Kasumi-1 (cell line): ENCODE measurements at places on chromosomes 1 and 21.

- no peak for DNase-seq
Observed at GRCh38 chr1:169090308-169090899, 16.1 kb upstream of the ATP1B1 start.

GRCh38 chr1:150552911-150553289, 3.7 kb downstream of the ADAMTSL4 start:
- no peak for DNase-seq

DNA sequence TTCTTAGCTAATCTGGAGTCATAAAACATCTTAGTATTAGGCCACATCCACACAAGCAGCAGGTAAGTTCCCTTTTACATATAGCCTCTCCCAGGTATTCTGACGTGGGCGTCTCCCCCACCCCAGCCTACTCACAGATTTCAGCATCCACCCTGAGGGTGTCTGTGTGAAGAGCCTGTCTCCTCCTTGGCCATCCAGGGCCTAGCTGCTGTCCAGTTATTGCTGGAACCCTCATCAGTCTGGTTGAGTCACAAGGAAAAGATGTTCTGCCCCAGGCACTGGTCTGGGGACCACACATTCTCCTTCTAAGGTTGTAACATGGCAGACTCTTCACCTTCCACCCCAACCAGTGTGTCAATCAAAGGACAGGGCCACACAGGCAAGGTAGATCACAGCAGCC, 57.6 kb downstream of the ETS2 start:
- no peak for DNase-seq

DNA sequence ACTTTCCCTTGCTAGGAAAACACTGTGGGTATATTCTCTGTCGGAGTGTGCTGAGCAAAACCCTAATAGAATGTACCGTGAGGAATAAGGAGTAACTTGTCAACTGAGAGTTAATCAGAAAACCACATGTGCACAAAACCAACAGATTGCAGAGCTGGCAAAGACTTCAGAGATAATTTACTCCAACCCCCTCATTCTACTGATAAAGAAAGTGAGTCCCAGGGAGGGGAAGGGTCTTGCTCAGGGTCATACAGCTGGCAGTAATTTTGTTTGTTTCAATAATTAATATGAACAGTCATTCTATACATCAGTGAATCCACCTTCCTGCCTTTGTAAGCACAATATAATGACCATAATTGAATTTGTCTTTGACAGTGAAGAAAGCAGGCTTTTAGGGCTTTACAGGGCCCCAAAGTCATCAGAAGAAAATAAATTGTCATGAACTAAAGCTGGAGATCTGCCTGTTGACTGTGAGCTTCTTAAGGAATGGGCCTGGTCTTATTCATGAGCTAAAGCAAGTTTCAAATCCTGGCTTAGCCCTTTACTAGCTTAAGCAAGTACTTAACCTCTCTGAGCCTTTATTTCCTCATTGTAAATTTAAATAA, 67.2 kb upstream of the HOOK1 start:
- DNase-seq = no peak

DNA sequence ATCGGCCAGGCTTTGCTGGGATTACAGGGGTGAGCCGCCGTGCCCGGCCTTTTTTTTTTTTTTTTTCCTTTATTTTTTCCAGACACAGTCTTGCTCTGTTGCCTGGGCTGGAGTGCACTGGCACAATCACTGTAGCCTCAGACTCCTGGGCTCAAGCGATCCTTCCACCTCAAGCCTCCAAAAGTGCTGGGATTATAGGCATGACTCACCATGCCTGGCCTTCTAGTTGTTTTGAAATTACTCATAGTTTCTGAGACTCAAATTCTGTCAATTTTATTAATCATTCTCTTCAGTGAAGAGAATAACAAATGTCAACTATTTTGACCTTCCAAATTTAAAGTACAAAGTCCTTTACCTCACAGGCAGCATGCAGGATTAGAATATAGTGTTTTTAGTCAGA, 374.5 kb downstream of the PLA2G4A start:
- DNase-seq = no peak

GRCh38 chr1:29499104-29499650, 262.9 kb downstream of the PTPRU start:
- no peak for DNase-seq

DNA sequence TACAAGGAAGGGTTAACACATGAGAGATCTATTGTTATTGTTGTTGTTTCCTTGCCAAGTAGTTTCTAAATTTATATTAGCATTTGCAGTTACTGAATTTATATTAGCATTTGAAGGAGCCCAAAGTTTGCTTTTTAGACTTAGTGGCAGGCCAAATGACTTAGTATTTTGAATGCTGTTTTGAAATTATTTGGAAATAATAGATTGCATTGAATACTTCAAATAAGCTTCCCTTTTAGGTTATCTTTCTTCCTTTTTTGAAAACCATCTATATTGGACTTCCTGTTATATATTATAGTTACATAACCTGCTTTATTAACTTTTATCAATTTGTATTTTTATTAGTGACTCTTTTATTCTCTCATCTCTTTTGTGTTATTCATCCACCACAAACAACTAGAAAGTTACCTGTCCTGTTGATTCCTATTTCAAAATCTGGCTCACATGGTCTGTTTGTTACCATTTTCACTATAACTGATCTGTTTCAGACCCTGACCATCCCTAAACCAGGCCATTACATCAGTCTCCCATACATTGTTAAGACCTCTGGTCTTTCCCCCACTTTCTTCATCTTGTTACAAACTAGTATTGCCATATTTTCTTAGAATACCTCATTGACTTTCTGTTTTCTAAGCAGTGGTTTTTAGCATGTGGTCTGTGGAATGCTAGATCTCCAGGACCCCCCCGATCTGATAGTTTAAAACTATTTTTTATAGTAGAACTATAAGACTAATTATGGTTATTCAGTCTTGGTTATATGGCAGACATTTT, 185.2 kb downstream of the RASAL2 start:
- DNase-seq = no peak

DNA sequence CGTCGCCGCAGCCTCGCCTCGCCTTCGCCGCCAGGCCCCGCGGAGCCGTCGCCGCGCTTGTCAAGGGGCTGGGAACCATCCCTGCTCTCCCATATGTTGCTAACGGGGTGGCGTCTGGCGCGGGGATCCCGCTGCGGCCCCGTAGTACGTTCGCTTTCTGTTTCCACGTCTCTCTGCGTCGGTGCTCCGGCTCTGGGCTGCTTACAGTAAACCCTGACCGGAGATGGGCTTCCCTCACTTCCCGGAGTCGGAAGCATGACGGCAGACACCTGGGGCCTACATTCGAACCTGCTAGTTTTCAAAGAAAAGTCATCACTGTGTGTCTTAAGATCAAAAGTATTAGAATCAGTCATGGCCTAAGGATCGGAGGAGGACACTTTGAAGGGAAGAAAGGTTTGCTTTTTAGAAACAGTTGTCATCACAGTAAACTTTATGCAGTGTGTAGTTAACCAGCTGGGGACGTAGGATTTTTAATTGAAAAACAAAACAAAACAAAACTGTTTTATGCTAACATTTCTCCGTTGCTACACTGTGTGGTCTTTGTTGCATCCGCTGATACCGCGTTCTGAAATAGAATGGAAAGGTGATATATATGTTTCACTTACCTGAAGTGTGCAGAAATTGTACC, 69.0 kb downstream of the SLC35A3 start:
- DNase-seq = peak; percentile 28

DNA sequence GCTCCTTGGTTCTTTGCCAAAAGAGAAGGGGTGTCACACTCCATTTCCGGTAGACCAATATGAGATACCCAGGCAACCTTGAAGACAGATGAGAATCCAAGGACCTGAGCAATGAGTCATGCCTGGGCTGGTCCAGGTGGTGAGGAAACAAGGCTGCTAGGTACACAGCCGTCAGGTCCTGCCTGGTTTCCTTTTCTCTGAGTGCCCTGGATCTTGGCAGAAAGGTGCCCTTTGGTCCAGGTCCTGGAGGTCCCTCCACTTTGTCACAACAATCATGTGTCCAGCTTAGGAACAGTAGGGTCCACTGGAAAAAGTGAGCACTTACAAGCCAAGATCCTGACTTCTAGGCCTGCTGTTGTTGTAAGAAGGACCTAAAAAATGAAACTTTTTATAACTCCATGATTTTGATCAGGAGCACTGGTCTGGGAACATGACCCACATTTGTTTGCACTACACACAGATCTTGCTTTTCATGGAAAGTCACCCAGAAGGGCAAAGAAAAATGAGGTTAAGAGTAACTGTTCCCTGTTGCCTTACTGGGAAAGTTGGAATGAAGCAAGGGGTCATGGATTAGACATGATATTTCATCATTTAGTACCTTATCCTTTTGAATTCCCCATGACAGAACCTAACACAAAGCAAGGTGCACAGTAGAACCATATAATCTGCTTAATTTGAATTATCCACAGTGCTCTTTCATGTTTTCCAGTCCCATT, 94.7 kb downstream of the PAPPA2 start:
- DNase-seq = no peak

GRCh38 chr1:116679828-116680628, 12.5 kb upstream of the IGSF3 start:
- DNase-seq = no peak

DNA sequence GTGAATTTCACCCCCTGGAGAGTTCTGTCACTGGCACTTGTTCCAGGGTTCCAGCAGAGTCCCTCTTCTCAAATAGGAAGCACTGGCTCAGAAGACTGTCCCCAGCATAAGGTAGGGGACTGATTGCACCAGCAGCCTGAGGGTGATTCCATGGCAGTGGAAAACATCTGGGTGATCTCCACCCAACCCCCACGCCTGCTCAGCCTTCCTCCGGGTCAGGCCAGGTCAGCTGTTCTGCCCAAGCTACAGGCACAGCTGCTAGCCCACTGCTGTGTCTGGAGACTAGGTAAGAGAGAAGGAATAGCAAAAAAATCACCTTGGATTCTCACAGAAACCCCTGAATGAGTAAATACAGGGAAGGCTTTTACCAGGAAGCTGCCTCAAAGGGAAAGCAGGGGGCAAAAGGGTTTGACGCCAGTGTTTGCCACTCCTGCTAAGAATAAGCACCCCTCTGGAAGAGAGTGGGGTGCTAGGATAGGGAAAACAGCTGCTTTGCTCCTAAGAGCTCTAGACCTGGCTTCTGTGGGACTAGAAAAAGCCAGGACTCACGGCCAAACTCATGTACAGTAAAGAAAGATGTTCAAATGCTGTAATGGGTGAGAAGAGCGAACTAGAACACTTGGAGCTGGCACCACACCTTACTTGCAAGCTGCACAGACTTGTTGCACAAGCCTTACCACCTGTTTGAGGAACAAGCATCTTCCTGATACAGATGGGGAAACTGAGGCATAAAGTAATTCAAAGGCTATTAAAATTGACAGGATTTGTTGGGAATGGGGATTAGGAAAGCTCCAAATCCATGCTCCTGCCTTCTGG, 1.0 kb upstream of the DENND2D start:
- DNase-seq = no peak

DNA sequence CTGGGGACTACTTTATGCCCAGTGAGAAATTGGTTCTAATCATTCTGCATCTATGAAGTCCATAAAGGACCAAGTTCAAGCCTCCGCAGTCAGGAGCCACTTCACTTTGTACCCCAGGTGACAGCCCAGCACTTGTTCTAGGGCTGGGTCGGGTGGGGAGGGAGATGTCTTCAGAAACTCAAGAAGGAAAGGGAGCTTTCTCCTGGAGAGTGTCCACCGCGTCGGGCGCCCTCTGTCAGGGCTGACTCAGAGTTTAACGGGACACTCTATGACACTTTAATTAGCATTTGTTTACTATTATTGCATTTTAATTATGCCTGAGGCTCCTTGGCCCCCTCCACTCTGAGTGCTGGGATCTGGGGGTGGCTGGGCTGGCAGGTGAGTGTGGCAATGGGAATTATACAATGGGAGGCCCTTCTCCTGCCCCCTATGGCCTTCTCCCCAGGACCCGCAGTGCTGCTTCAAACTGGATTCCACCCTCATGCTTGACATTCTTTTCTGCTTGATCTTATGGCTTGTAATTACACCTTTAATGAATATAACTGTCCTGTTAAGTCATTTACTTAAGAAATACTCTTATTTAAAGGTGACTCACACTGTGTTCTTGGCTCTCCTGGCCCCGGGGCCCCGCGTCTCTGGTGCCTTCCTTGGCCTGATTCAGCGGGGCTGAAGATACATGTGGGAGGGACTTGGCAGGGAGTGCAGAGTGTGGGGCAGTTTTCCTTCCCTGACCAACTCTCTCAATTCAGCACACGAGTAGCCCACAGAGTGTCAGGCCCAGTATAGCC, 136.6 kb downstream of the PLXNA2 start:
- no peak for DNase-seq

GRCh38 chr1:70874063-70874462, 173.6 kb downstream of the PTGER3 start:
- peak; percentile 54 for DNase-seq

DNA sequence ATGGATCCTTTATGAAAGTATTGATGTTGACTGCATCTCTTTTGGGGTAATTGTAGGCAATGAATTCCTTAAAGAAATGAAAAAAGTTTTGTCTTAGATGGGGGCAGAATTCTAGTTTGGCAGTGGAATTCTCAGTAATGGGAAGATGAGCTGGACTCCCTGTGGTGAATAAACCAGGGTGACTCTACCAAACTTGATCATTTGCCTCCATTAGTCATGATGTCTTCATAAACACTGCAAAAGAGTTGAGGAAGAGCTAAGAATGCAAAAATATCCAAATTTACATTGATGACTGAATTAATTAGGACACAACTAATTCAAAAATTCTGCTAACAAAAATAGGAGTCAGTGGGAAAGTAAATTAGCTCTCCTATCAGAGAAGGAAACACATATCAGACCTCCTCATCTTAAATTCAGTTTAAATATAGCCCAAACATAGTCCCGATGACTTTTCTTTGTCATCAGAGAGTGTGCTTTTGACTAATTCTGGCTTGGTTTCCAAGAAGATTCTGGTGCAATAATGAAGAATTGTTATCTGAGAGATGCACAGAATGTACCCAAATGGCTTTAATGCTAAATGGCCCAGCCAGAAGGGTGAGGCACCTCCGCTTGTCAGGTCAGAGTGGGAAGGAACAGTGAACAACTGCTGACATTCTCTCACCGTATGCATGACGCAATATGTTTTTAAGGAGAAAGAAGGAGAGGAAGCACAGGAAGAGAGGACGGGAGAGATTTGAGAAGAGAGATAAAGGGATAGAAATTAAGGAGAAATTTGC, 525.1 kb downstream of the LMO4 start:
- DNase-seq = no peak

- DNase-seq = no peak
Observed at GRCh38 chr1:206029484-206029883, 5.8 kb upstream of the CTSE start.

DNA sequence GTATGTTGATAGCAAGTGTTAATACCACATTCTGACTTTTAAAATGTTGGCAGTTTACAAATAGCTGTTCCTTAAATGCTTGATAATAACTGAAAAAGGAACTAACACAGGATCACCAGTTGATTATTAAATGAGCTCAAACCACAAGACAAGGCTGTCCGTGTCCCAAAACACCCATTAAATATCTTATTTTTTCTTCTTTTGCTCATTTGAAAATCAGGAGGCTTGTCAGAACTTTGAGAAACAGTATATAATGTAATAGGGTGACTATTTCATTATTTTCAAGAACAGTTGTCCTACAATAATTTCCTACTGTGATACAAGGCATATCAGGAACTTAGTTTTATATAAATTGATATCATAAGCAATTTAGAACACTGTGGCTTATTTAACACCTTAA, 2.7 kb downstream of the CDKN2C start:
- peak; percentile 81 for DNase-seq
